ENCODE measurements at places on chromosomes 6 and 20. TPM values are rescaled to one million over a fixed set of nuclear protein-coding genes. Genes with fewer than 3 reads are reported as not detected.
A peak's percentile ranks its signal among the peaks of the same experiment; 100 is the strongest.

GJA10 gene
- not detected for total RNA-seq

NRN1 gene
- total RNA-seq, result not detected

ALDH8A1 gene
- 4.4 TPM for total RNA-seq

MYT1 gene
- not detected for total RNA-seq

FOXC1 gene
- total RNA-seq, result not detected

AIF1 gene
- 9.9 TPM for total RNA-seq

C6orf58 gene
- not detected for total RNA-seq

GTSF1L gene
- total RNA-seq, result 1.1 TPM

PTK6 gene
- total RNA-seq, result 0.20 TPM

EPHA7 gene
- total RNA-seq, result not detected

GRCh38 chr20:41150664-41151063, 13.3 kb downstream of the PLCG1 start:
- peak; percentile 44 for DNase-seq

DNA sequence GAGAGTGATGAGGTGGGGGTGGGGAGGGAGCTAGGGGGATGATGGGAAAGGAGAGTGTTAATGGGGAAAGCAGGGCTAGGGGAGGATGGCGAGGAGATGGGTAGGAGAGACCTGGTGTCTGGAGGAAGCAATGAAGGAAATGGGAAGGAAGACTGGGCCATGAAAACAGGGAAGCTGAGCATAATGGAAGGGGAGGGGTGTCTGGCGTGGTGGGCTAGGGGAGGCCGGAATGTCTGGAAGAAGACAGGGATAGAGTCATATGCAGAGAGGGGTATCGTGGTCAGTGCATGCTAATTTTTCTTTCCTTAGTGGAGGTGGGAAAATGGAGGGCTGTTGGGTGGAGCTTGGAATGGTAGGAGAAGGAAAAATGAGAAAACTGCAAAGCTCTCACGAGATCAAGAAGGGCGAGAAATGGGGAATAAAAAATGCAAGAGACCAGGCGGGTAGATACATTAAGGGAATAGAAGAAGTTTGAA, 423 bp downstream of the KLHDC3 start:
- DNase-seq, result no peak

- DNase-seq, result no peak
These were observed 190.6 kb upstream of the RSPO3 start for GRCh38 chr6:126927841-126928240.

- no peak for DNase-seq
These were observed 198.8 kb upstream of the NOX3 start for GRCh38 chr6:155654474-155654873.

GRCh38 chr6:5259428-5259827, 1.3 kb downstream of the LYRM4 start:
- DNase-seq, result no peak

DNA sequence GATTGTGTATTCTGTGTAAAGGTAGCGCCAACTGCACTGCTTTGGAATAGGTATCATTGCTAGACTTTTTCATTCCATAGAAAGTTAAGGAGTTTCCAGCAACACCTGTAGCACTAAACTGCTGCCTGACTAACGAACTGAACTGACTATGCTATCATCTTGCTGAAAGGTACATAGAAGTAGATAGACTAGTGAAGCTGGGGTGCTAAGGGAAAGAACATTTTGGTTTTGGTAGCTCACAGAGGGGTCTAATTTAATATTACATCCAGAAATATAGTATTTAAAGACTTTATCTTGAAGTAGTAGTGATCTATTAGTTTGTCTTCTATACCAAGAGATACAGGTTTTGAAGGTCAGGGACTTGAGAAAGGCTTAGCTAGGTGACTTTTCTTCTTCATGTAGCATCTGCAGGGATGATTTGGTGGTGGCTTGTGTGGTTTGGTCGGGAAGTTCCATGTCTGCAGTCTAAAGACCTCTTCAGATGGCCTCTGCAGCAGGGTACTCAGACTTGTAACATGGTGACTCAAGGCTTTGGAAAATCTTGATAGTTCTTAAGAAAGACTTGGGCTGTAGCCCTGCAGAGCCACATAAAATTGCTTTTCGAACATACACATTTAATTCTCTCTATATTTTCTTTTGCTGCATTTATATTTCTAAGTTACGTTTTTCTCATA, 10.2 kb downstream of the SENP6 start:
- no peak for DNase-seq

GRCh38 chr20:14906908-14907434, 569.6 kb upstream of the FLRT3 start:
- DNase-seq, result no peak

DNA sequence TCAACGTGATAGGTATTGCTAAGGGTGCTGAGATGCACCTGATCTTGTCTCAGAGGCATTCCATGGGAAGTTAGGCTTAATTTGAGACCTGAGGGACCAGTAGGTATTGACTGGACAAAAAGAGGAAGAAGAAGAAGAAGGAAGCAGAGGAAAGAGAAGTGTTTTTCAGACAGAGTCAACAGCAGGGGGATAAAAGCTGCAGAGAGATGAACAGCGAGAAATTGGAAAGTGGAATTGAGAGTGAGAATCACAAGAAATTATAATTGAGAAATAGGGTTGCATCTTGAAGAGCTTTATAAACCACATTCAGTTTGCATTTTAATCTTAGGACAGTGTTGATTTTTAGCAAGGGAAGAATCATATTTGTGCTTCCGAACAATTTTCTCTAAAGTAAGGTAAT, 254.0 kb downstream of the CD83 start:
- DNase-seq, result no peak

DNA sequence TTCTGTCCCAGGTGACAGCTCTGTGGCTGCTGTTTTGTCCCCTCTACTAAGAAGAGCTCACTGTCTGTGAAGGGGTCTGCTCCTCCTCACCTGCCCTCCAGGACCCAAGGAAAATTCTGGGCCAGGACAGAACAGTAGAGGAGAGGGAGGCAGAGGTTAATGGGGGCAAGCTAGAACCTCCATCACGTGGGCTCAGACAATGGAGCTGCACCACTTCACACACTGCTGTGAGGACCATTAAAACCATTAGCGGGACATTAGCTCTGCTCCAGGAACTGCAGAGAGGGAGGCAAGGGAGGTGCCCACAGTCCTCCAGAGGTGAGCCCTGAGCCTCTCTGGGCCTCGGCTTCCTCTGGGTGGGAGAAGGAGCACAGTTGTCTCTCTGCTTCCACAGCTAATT, 78.4 kb downstream of the NOL4L start:
- DNase-seq, result no peak

DNA sequence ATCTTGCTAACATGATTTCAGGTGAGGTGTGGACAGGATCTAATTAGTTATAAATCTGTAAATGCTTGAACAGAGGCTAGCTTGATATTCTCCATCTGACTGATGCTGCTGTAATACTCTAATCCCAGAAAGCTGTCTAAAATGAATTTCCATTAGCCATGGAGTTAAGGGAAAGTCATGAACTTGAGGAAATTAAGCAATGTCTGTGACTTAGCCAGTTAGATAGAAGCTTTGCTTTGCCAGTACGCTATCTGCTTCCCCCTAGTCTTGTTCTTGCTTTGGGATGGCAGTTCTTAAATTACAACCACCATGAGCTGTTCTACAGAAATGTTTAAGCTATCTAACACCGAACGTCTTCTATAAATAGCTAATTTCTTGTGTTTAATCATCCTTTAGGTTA, 195.7 kb downstream of the PRL start:
- no peak for DNase-seq

GRCh38 chr6:8982668-8983067, 547.3 kb upstream of the SLC35B3 start:
- no peak for DNase-seq

DNA sequence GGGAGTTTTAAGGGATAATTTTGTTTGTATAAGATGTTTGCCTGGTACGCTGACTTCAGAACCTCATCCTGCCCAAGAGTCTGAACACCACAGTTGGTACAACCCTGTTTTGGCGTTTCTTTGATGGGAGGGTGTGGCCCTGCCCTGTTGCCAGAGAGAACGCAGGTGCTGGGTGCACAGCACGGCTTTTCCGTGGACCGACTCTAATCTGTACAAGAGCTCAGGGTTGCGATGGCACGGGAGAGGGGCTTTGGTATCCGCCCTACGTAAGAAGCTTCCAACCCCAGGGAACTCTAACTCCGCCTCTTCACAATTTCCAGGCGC, 1.3 kb downstream of the CYP24A1 start:
- no peak for DNase-seq

- DNase-seq, result no peak
These were observed 636.5 kb upstream of the PTCHD4 start for GRCh38 chr6:48747471-48747870.

DNA sequence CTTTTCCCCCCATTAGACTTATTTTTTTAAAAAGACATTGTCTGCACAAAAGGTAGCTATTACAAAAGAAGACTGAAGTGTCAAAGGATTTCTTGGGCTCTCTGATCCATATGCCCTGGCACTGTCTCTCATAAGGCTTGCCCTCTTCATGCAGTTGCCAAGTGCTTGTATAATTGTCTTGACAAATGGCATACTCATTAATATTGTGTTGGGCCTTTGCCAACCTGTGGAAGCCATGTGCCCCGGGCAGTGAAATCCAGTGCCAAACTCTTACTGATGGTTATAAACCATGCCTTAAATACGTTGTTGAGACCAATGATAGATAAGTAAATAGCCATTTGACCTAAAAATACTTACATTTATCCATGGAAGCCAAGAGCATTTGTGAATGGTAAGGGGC, 98.1 kb downstream of the FARS2 start:
- no peak for DNase-seq

DNA sequence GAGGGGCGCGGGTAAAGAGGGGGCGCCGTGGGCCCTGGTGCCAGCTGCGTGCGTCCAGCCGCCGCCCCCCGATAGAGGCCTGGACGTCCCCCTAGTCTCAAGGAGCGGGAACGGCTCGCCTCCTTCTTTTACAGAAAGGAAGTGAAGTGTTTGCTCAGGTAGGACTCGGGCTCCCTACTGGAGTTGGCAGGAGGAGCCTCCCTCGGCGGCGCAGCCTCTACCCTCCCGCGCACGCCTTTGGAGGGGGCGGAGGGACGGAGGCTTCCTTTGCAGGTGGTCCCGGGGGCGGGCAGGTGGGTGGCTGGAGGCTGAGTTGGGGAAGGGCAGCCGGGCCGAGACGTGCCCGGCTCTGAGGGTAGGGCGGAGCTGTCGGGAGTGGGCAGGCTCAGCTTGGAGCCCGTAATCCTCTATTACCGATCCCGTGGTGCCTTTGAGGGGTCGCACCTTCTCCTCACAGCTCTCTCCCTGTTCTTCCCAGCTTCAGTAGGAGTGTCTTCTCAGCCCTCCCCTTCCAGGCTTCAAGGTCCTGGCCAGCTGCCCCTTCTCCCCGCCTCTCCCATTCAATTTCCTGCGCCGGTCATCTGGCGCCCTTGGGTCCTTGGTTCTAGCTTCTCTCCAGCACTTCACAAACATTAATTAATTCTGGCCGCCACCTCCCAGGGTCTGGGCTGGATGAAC, 728 bp downstream of the ITPR3 start:
- peak; percentile 34 for DNase-seq

GRCh38 chr6:156593893-156594292, 183.3 kb upstream of the ARID1B start:
- DNase-seq, result no peak

Measured in CD4-positive, CD25-positive, alpha-beta regulatory T cell (primary cell).